Naive B cell (primary cell): ENCODE measurements at places on chromosomes 2 and 18.

GRCh38 chr2:103176294-103176915 lies 414.6 kb downstream of the TMEM182 start:
- no peak for DNase-seq

DNA sequence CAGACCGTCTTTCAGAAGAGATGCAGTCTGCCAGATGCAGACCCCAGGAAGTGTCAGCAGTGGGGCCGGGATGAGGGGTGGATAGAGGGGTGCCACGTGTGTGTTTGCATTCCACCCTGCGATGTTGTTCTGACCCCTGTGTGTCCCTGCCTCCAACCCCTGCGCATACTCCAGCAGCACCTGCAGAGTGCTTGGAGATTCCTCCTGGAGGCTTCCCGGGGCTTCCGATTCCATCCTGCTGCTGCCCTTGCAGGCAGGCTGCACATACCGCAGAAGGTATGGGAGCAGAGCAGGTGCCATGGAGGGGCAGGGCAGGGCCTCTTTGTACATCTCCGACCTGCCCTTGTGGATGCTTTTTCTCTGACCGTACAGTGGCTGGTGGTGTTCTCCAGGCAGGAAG lies 177.2 kb downstream of the SH3RF3 start:
- DNase-seq = no peak

GRCh38 chr2:13102397-13103063 lies 385.8 kb downstream of the TRIB2 start:
- DNase-seq = no peak

DNA sequence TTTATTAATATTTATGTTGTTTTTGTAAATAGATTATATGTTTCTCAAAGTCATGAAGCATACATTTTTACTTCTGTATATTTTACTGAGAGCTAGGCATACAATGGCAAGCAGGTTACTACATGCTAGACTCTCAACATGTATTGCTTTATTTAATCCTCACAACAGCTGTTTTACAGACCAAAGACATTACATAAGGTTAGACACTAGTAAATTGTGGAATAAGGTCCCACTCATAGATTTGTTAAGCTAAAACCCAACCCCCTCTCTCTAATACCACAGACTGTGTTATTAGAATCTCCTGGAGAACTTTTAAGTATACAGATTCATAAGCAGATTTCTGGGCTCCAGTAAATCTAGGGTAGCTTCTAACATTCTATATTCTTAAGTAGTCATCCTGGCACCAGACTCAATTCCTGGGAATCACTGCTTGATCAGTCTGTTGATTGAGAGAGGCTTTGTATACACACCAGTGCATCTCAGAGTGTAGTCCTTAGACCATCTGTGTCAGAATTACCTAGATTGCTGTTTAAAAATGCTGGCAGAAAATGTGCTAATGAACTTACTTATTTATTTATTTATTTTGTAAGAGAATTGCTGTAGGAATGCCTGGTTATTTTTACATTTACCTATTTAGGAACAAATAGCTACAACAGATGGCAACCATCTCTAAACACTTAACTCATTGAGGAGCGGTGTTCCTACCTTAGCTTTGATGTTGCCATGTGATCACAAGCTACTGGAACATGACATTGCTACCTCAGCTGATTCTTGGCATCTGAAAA lies 153.5 kb upstream of the CAVIN2 start:
- no peak for DNase-seq

- no peak for DNase-seq
These were observed 165.8 kb upstream of the TCF4 start for GRCh38 chr18:55753643-55754263.

GRCh38 chr2:120014226-120014980 lies 1.5 kb downstream of the EPB41L5 start:
- DNase-seq = no peak

GRCh38 chr18:4193086-4193485 lies 262.0 kb downstream of the DLGAP1 start:
- no peak for DNase-seq

GRCh38 chr2:198479065-198479464 lies 674.7 kb downstream of the PLCL1 start:
- no peak for DNase-seq

DNA sequence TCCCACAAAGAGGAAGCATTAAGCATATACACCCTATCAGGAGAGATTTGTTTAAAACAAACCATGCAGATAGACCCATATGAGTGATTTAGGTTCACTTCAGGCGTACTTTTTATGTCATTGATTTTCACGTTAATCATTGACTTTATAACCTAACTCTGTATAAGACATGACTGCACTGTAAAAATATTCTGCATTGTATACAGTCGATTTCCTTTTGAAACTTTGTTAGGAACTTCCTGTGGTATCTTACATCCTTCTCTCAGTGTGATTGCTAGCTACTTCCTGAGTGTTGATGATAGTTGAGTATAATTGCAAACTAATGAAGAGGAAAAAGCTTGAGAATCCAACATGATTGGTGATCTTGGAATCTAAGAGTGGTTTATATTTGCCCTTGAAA lies 69.4 kb downstream of the XIRP2 start:
- no peak for DNase-seq

- no peak for DNase-seq
These were observed 235.9 kb downstream of the GULP1 start for GRCh38 chr2:188527581-188527993.

DNA sequence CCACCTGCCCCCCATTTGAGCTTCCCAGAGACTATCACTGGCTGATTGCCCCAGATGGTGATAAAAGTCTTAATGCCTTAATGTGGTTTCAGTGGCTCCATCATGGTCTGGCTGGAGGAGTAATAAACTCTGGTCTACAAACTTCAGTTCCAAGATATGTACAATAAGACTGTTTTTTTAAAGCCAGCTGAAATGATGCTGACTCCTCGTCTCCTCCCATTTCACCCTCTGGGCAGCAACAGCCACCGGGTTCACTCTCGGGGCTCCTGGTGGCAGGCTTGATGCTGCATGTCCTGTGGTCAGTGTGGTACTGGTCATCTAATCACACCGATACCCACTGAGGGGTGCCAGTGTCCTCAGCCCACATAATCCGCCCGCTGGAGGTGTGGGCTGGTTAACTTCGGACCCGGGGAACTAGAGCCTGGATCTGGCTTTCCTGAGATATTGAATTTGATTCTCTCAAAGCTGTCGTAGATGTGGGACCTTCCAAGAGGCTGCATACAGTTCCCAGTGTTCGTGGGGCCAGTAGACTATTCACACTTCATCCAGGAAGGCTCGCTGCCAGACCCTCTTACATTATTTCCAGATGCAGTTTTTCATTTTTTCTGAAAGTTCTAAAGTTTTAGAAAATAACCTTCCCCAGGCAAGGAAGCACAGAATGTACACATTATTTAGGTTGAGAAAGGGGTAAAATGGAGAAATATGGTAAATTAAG lies 95.3 kb downstream of the GALR1 start:
- no peak for DNase-seq

- no peak for DNase-seq
These were observed 24.3 kb downstream of the KLHL29 start for GRCh38 chr2:23409248-23409647.

GRCh38 chr2:9374071-9374730 lies 49.1 kb downstream of the ITGB1BP1 start:
- no peak for DNase-seq

DNA sequence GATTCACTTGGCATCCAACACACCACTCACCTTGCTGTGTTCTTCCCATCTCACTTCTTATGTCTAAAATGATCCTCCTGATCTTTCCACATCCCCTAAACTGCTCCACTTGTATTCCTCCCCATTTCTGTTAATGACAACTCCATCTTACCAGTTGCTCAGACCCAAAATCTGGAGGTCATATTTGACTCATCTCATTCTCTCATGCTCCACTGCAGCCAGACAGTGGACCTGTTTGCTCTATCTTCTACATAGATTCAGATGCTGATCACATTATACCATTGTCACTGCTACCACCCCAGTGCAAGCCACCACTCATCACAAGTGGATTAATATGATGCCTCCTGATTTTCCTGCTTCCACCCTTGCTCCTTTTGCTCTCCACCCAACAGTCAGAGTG lies 7.9 kb upstream of the NABP1 start:
- no peak for DNase-seq

- DNase-seq = no peak
These were observed 229.3 kb upstream of the AGAP1 start for GRCh38 chr2:235264512-235264911.

GRCh38 chr2:52074130-52074719 lies 1042.3 kb upstream of the NRXN1 start:
- DNase-seq = no peak

DNA sequence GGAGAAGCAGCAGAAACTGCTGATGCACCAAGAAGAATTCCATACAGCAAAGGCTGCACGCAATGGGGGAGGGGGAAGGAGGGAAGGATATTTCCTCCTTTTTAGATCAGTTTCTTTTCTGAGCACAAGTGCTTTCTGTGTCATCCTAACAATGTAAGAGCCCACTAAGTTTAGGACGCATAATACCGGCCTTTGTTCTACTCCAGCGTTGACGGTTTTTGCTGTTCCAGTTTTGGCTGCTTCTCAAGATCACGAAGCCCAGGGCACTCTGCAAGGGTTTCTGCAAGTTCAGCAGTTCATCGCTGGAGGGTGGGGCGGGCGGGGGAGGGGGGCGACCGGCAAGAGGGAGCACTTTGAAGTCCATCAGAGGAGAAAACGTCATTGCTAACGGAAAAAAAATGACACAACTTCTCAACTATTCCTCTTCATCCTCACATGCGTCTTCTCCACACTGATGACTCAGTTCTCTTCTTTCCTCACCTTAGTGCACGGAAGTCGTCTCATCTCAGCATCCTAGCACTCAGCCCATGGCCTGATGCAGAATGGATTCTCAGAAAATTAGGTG lies 8.7 kb downstream of the FAM178B start:
- no peak for DNase-seq

- no peak for DNase-seq
These were observed 13.7 kb upstream of the DAPL1 start for GRCh38 chr2:158781353-158781961.

DNA sequence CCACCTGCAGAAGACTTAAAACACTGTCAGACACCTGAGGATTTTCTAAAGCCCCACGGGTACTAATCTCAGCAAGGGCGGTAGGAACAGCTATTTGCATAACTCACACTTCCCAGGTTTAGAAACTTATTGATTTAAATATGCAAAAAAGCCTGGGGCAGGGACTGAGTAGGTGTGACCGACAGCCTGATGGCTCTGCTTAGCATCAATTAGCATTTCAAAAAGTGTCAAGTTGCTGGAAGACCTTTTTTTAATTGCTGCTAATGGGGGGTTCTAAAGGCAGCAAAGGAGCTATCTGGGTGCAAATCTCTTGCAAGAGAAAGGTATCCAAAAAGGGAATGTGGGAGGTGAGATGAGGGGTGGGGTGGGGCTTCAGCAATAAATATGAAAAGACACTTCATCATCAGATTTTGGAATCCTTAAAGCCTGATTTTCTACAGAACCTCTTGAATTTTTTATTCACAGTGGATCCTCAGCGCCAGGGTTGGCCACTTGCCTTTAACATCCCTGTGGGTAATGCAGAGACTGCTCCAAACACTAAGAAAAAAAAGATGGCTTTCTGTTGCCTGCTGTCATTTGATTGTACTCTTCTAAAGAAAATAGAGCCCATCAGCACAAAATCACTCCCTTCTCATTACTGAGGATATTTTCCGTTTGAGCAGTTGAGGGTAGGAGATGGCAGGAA lies 121.1 kb upstream of the RMP24 start:
- no peak for DNase-seq

- no peak for DNase-seq
These were observed 2.5 kb upstream of the ATG16L1 start for GRCh38 chr2:233248999-233249398.

GRCh38 chr2:143729296-143729814 lies 600.1 kb downstream of the ARHGAP15 start:
- no peak for DNase-seq

- no peak for DNase-seq
These were observed 30.7 kb upstream of the MLPH start for GRCh38 chr2:237456200-237456843.

DNA sequence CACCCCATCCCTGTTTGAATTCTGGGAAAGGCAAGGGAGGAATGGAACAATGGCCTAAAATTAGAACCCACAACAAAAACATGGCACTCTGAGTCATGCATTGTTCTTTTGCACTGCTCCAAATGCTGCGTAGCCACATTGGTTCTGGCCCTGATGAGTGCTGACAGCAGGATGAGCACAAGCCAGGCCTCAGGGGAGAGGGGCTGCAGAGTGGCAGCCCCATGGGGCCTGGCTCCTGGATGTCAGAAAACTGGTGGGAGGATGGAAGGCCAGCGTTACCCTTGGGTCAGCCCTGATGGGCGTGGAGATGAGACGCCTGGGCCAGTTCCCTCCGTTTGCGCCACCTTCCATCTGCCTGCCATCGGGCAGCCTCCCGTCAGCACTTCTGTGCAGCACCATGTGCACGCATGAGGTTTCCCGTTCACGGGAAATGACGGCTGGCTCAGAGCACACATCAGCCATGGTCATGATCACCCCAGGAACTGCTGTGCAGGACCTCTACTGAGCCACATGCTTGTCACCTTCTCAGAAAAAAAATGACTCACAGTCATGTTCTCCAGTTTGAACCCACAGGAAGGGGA lies 65.6 kb downstream of the CYP26B1 start:
- DNase-seq = no peak

- no peak for DNase-seq
These were observed 16.8 kb upstream of the LRATD1 start for GRCh38 chr2:14615760-14616159.

GRCh38 chr2:236826606-236827156 lies 257.1 kb downstream of the ACKR3 start:
- no peak for DNase-seq

- DNase-seq = no peak
These were observed 328.7 kb downstream of the SMAD2 start for GRCh38 chr18:47601581-47602272.

GRCh38 chr18:45793264-45793965 lies 32.1 kb upstream of the SIGLEC15 start:
- DNase-seq = no peak

DNA sequence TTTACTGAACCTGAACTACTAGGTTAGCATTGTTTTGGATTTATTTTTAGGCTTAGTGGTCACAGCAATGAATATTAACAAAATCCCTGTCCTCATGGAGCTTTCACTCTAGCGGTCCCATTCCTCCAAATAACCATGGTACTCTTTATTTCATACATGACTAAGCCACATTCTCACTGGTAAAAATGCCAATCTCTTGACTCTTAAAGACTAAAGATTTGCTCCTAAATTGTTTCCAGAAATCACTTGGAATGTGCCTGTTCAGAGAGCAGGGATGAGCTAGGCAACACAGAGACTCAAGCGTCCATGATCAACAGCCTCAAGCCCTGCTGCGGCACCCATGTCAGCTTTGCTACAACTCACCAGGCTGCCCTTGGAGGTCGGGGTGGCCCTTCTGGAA lies 13.5 kb downstream of the LMAN1 start:
- no peak for DNase-seq

GRCh38 chr2:47077442-47078117 lies 77.5 kb downstream of the STPG4 start:
- no peak for DNase-seq

GRCh38 chr2:139122711-139123158 lies 342.5 kb upstream of the NXPH2 start:
- no peak for DNase-seq

DNA sequence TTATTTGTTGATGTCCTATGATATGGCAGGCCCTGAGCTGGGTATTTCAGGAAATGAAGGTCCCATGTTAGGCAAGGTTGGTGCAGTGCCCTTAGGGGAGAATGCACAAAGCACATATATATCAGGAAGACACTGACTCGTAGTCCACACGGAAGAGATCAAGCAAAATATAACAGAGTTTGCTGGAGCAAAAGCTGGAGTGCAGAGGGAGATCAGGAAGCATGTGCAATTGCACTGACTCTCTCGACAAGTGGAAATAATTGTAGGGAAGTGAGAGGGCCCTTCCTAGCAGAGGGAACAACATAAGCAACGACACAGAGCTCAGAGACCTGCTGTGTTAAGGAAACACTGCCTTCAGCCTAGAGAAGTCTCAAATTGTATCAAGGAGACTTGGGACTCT lies 4.2 kb downstream of the ZNF385B start:
- no peak for DNase-seq
